ENCODE measurements at places on chromosomes 5 and 9.
A peak's percentile ranks its signal among the peaks of the same experiment; 100 is the strongest.

DNA sequence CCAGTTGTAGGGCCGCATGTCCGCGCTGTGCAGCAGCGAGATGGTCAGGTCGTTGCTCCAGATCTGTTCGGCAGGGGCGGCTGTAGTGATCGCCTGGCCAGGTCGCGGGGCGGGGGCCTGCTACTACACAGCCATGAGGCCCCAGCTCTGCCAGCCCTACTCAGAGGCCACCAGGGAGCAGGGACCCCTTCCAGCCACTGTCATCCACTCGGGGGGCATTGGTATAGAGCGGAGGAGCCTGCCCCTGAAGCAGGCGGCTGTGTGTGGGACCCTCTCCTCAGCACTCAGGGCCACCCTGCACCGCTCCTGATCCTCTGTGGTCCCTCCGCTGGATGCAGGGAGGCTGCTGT lies 1.7 kb downstream of the FBXW5 start:
- DNase-seq, result no peak

GRCh38 chr5:60453186-60453976 lies 246.6 kb downstream of the DEPDC1B start:
- no peak for DNase-seq

GRCh38 chr9:129962889-129963703 lies 79.9 kb downstream of the FNBP1 start:
- DNase-seq, result peak; percentile 55

- no peak for DNase-seq
These were observed 16.4 kb downstream of the RETREG1 start for GRCh38 chr5:16600397-16600796.

GRCh38 chr9:83554278-83554677 lies 16.1 kb upstream of the FRMD3 start:
- no peak for DNase-seq

- DNase-seq, result no peak
These were observed 27.3 kb upstream of the DENND1A start for GRCh38 chr9:123957168-123957721.

DNA sequence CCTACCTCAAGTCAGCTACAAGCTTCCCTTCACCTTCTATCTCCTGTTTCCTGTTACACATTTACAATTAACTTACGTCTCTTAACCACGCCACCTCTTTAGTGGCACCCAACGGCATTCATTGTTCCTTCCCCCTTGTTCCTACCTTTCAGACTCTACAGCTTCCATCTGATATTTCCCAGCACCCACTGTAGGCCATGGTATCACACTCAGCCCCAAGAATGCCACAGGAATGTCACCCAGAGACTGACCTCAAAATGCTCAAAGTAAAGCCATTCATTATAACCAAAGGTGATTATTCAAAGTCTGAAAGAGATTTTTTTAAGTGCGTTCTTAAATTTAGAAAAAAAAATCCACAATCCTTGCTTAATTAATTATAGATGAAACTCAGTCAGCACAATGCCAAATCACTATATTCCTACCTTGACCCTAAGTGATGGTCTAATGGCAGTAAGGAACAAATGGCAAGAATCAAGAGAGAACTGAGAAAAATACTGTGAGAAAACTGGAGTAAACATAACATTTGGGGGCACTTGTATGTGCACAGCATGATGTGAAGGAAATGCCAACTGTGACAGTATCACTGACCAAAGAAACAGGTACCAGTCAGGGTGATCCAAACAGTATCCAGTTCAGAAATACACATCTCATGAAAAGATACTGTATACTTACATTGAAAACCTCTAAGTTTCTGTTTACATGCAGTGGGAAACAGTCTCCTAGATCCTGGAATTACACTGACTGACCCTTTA lies 52.1 kb downstream of the CTNND2 start:
- no peak for DNase-seq

DNA sequence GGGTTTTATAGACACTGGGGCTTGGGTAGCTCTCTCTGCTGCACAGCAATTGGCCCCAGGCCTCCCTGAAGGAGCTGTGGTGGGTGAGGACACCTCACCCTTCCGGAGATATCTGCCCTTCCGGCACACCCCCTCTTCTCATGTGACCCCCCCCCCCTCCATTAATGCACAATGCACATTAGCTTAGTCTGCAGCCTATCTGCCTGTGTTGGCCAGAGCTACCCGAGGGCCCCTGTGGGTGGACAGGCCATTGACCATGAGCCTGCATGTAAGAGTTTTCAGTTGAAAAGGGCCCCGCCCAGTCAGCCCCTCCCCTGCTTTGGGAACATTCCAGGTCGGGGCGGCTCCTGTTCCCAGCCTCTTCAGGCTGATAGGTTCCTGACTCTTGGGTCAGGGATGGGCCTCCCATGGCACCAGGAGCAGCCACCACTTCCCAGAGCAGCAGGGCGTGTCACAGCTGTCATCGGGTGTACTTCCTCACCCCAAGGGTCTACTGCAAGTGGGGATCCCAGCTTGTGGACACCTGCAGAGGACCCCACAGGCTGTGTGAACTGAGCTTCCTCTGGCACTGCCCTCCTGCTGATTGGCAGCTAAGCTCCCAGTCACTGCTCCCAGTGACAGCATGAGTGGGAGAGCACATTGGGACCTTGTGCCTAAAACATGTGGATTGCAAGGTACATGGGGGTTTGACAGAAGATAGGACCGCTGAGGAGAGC lies 17.8 kb downstream of the PHF2 start:
- no peak for DNase-seq

- no peak for DNase-seq
These were observed 1.0 kb downstream of the NUDCD2 start for GRCh38 chr5:163458778-163459385.

GRCh38 chr5:148805326-148806290 lies 20.8 kb upstream of the ADRB2 start:
- DNase-seq, result no peak

Measured in activated CD8-positive, alpha-beta memory T cell treated with anti-CD3 and anti-CD28 coated beads for 1 hour (primary cell).